ENCODE measurements at places on chromosomes 3 and 15.

DNA sequence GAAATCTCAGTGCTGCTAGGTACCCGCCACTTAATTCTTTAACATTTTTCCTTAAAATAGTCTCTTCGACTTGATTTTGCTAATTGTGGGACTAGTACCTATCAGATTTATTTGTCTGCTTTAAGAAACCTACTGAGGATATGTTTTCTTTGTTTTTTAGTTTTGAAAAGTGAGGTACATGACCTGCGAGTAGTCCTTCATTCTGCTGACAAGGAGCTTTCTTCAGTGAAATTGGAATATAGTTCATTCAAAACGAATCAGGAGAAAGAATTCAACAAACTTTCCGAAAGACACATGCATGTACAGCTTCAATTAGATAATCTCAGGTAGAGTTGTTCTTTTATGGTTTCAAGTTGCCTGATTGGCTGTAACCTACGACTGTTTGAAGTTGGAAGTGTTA is 47.0 kb upstream of the TMEM42 start:
- no peak for DNase-seq

- no peak for DNase-seq
These were observed 8.9 kb downstream of the DZIP3 start for GRCh38 chr3:108598375-108598774.

- no peak for DNase-seq
These were observed 31.6 kb downstream of the KLHL25 start for GRCh38 chr15:85763157-85763556.

DNA sequence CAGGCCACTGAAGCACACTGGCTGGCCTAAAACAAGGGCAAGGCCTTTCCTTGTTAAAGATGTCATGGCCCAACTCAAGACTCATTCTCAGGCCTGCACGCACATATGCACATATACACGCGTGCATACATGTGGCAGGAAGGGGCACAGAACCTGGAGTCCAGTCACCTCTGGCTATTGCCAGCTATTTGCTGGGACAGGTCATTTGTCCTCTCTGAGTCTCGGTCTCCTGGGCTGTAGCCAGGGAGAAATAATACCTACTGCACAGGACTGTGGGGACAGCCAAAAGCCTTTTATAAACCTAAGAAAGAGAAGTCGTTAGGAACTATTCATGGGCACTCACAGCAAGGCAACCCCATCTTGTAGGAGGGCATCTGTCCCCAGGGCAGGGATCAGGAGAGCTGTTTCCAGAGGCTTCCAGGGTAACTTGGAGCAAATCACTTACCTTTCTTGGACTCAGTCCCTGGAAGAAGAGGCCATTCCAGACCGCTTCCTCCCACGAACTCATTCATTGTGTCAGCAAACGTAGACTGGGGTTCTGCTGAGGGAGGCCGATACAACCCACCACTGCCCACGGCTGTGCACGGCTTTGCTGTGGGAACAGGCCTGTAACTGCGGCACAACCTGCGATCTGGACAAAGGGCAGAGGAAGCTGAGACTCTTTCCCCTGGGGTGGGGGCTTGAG is 41.1 kb upstream of the RHO start:
- no peak for DNase-seq

DNA sequence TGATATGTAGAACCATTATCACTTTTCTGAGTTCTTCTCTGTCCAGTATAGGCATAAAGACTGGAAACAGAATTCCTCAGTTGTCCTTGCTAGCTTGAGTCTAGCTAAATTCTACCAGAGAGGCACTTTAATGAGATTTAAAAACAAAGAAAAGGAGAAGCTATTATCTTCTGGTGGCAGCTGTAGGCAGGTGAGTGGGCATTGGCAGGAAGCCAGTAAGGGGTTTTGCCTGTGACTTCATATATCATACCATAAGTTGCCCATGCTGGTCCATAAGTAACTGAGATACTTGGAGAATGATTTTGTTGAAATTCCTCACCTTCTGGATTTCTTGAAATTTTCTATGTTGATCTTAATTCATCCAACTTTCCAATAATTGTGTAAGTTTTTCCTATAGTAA is 402.3 kb upstream of the TGFBR2 start:
- DNase-seq, result no peak

DNA sequence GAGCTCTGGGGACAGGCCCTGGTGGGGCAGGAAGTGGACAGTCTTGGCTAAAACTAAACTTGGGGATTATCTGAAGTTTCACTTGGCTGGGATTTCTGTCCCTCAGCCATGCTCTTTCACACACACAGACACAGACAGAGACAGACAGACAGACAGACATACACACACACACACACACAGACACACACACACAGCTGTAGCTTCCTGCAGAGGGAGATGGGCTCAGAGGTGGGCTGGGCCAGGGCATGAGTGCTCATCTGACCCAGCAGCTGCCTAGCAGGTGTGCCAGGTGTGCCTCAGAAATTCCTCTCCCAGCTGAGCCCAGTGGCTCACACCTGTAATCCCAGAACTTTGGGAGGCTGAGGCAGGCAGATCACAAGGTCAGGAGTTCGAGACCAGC is 3.3 kb downstream of the RHOV start:
- DNase-seq, result no peak

GRCh38 chr15:95830281-95830680 is 500.2 kb upstream of the NR2F2 start:
- no peak for DNase-seq

- DNase-seq, result no peak
These were observed 100.3 kb upstream of the CADPS start for GRCh38 chr3:62975566-62975965.

DNA sequence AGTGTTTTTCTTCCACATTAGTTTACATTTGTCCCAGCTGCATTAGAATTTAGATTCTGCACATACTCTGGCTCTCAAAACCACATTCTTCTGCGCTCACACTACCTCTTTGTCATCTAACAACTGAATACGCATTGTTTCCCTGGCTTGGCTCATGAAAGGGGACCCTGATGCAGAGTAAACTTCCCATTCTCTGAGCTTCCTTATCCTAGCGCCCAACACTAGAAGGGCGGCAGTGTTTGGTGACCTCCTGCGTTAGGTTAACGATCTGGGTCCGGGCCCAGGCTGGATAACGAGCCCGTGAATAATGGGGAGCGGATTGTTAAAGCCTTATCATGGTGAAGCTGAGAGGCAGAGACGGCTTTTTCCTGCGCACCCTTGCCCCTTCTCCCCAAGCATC is 63.9 kb downstream of the ETV5 start:
- no peak for DNase-seq

GRCh38 chr3:108343491-108343890 is 47.1 kb downstream of the HHLA2 start:
- no peak for DNase-seq

DNA sequence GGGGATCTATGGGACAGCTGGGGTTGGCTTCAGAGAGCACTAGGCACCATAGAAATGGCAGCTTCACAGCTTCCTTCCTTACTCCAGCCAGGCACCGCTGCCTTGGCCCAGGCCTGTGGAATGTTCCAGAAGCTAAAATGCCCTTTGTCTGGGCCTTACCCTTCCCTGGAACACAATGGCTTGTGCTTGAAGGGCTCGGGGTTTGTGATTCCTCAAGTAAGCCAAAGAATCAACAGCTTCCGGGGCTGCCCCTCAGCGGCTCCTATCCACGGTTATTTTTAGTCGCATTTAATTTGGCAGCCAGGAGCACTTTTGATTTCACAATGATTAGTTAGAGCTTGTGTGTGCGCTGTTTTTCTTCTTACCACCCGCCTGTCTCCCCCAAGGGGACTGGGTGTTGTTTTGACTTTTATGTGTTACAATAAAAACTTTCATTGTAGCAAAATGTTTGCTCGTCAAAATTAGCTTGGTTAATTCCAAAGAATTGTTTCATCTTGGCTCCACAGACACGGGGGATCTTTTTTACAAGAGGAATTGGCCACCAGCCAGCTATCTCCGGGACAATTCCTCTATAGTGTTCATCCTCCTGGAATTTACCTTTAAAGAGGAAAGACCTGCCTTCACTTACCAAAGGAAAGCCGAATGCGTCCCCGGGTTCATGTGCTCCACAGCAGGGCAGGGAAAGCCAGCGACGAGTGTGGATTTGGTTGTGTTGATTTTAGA is 73.8 kb downstream of the TLE3 start:
- no peak for DNase-seq

GRCh38 chr3:195007766-195008165 is 263.2 kb downstream of the XXYLT1 start:
- DNase-seq, result no peak

- no peak for DNase-seq
These were observed 40.7 kb downstream of the RFT1 start for GRCh38 chr3:53089511-53089910.

DNA sequence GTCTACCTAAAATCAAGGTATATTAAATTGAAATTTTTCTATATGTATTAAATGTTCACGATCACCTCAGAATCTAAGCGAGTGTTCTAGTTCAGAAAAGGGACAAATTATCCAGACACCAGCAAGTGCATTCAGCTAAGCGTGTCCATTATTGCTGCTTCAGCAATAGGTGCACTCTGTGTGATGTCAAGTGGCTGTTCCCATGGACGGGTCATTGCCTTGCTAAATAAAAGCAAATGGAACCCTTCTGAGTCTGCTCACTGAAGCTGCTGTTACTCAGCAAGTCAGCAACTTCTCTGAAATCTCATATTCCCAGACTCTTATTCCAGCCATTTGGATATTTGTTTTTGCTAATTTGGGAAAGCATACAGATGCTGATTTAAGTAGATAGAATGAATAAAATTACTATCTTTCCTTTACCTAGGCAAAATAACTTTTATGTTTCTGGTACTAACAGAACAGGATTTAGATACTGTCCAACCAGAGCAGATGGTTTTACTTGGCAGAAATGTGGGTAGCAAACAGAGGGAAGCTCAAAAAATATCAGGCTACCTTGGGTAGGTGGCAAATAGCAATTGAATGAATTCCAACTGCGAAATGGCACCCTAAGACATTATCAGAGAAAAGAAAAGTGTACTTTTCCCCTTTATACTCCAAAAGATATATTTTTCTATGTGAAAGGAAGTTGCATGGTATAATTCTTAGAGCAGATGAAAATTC is 407.0 kb downstream of the GAP43 start:
- DNase-seq, result no peak

DNA sequence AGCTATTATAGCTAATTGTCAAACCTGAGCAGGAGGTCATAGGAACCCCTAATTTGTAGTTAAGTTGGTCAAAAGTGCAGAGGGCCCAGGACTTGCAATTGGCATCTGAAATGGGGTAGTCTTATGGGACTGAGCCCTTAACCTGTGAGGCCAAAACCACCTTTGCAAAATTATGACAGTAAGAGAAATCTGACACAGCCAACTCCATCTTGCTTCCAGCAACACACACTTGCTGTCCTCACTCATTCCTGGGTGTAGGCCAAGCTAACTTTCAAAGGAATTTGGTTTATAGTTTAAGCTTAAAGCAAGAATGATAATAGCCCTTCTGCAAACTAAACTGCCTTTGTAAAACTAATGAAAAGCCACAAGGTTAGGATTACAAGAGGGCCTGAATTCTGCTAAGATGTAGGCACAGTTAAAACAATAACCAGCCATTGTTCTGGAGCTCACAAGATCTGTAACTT is 57.6 kb upstream of the FRMD4B start:
- no peak for DNase-seq

DNA sequence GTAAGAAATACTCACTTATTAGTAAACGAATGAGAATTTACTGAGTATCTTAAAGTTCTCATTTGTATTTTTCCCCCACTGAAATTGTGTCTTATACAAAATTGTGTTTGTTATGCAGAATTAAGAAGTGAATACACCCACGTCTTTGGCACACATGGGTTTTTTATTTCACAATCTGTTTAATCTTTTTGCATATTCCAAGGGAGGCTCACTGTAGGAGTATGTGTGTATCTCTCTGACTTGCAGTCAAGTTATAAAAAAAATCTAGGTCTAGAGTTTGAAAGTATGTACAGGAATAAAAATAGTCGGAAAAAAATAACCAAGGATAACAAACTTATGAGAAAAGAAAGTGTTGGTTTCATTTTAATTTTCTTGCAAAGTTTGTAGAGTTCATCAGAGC is 255.2 kb downstream of the PDCD6IP start:
- no peak for DNase-seq

DNA sequence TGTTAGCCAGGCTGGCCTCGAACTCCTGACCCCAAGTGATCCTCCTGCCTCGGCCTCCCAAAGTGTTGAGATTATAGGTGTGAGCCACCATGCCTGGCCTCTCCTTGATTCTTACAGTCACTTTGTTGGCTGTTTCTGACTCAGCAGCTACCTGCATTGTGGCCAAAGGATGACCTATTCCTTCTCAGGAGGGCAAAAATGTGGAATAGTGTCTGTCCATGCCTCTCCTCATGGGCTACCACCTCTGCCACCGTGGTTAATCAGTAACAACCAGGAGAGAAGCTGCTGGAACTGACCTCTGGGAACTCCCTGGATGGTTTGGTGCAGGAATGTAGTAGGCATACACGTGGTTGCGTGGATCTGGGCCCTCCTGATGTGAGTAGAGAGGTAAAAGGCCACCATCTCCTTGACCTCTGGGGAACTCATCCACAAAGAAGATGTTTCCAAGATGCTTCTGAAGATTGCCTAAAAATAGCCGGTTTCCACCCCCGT is 63.3 kb downstream of the FLNB start:
- no peak for DNase-seq

DNA sequence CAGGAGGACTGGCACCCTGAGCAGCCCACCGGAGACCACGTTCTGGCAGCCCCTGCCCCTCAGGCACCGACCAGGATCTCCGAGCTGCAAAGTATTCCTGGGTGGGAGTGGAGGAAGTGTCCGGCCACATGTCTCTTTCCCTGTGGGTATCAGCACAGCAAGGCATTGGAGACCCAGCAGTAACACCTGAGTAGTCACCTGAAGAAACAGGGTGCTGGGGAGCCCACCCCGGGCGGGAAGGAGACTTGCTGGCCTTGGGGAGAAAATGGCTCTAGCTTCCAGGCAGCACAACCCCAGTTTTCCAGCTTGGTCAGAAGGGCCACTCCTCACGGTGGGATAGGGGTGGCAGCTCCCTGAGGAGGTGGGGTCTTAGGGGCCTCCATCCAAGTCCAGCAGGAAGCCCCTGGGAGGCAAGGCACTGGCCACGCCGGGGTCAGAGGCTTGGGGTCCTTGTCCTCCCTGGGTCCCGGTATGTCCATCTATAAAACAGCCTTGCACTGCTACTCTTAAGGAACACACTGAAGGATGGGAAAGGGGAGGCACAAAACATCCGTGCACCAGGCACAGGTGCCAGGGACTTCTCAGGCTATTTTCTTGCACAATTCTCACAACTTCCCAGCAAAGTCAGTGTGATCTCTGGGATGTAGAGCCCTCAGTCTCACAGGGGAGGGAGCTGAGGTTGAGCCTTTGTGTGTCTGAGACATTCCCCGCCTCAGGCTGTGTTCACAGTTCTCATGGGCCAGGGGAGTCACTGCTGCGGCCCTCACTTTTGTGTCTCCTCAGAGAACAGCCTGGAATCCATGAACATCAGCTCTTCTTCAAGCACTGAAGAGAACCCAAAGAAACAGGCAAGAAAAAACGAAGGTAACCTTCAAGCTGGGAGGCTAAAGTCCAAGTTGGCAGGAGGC is 11.9 kb downstream of the CFAP100 start:
- DNase-seq, result no peak

GRCh38 chr3:9032231-9032777 is 69.0 kb upstream of the RAD18 start:
- DNase-seq, result no peak
